Left ventricle myocardium inferior (tissue), 1 donor: ENCODE measurements at places on chromosomes 5 and 9. TPM values are rescaled to one million over a fixed set of nuclear protein-coding genes. Genes with fewer than 3 reads are reported as not detected.

DNA sequence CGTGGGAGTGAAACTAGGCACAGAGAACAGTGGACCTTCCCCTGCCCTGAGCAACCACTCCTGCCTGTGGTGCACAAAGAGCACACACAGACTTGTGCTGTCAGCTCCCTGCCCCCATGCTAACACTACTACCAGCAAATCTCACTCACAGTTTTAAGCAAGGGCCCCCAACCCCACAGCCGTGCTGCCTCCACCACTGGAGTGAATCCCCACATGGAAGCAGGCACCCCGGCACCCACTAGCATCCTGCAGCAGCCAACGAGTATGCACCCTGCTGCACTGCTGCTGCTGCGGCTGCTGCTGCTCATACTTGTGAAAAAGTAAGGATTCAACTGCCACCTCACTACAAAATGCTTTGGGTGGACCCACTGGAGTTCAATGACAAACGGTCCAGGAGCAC, 435.5 kb downstream of the SLCO4C1 start:
- no peak for DNase-seq
- H3K27ac ChIP-seq = no peak overlapping the region
- H3K27me3 ChIP-seq = no peaks in the 10 kb centered on the region
- H3K4me3 ChIP-seq = no peak overlapping the region

GRCh38 chr9:126420643-126421564, 94.3 kb downstream of the MVB12B start:
- no peak for DNase-seq
- peaks cover 17% of the 10 kb centered on the region for H3K36me3 ChIP-seq
- H3K4me3 ChIP-seq = no peak overlapping the region
- no peak overlapping the region for H3K27ac ChIP-seq

GRCh38 chr9:77605449-77606220, 42.5 kb downstream of the GNA14 start:
- H3K27me3 ChIP-seq = no peaks in the 10 kb centered on the region
- H3K36me3 ChIP-seq = no peaks in the 10 kb centered on the region
- no peak overlapping the region for H3K4me3 ChIP-seq
- DNase-seq = no peak
- peak overlapping the region; percentile 70 for H3K27ac ChIP-seq

GRCh38 chr9:4588721-4589120, 73.4 kb upstream of the PLPP6 start:
- no peak overlapping the region for H3K4me3 ChIP-seq
- no peaks in the 10 kb centered on the region for H3K27me3 ChIP-seq
- no peak overlapping the region for H3K27ac ChIP-seq
- H3K36me3 ChIP-seq = peaks cover 15% of the 10 kb centered on the region
- DNase-seq = no peak

DNA sequence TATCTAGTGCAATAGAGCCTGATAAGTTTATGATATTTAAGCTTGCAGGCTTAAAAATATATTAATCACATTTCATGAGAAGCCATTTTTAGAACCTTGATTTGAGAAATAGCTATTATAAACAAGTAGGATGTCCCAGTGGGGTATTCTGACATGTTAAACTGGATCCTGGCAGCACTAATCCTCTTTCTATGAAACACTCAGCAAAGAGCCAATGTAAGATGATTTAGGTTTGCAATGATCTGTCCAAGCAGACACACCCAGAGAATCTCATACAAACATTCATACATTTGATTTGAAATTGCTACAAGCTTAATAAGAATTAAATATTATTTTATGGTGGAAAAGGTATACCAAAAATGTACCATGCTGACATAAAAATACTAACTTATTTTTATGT, 86.5 kb downstream of the ERP44 start:
- DNase-seq = no peak
- no peak overlapping the region for H3K27ac ChIP-seq
- no peaks in the 10 kb centered on the region for H3K27me3 ChIP-seq
- H3K4me1 ChIP-seq = no peaks in the 10 kb centered on the region
- no peak overlapping the region for H3K4me3 ChIP-seq
- H3K36me3 ChIP-seq = peaks cover 63% of the 10 kb centered on the region

GRCh38 chr9:68683433-68683832, 21.6 kb upstream of the PIP5K1B start:
- no peaks in the 10 kb centered on the region for H3K36me3 ChIP-seq
- H3K27ac ChIP-seq = no peak overlapping the region
- H3K27me3 ChIP-seq = no peaks in the 10 kb centered on the region
- no peak overlapping the region for H3K4me3 ChIP-seq

DNA sequence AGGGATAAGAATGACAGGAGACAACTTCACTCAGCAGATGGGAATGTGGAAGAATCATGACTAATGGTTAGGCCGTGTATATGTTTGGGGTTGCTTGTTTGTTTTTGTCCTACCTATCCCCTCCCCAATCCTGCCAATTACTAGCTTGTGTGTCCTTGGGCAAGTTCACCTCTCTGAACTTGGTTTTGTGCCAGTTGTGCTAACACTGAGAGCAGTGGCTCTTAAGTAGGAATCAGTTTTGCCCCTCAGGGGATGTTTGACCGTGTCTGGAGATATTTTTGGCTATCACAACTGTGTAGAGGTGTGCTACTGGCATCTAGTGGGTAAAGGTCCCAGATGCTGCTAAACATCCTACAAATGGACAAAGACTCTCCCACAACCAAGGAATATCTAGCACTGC, 287.0 kb downstream of the DMRT2 start:
- H3K27ac ChIP-seq = no peak overlapping the region
- no peaks in the 10 kb centered on the region for H3K36me3 ChIP-seq
- no peaks in the 10 kb centered on the region for H3K27me3 ChIP-seq

- no peaks in the 10 kb centered on the region for H3K4me1 ChIP-seq
- no peaks in the 10 kb centered on the region for H3K36me3 ChIP-seq
- H3K4me3 ChIP-seq = no peak overlapping the region
- no peak overlapping the region for H3K27ac ChIP-seq
Measured at GRCh38 chr5:51172903-51173626, 210.2 kb upstream of the ISL1 start.

DNA sequence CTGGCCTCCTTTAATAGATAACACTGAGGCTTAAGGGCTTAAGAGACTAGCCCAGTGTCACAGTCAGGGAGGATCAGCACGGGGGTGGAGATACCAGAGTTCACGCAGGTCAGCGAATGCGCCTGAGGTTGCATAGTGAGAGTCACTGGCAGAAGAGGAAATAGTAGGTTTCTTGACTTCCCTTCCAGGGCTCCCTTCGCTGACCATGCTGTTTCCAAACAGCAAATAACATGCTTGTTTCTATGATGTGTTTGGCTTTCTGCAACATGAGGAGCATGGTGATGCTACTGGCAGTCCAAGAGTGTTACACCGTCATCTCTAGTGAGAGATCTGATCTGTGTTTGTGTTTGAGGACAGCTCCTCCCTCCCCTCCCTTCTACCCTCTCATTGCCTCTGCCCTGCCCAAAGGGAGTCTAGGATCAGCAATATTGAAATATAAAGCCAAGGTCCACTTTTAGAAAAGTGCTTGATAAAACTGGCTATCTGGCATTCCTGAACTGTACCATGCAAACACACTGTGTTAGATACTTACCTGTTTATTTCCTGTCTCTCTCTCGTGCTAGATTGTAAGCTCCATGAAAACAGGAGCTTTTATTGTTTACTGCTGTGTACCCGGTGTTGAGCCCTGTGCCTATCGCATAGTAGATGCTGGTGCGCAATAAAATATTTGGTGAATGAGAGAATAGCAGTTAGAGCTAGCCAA, 12.3 kb downstream of the TLE4 start:
- no peaks in the 10 kb centered on the region for H3K27me3 ChIP-seq
- H3K27ac ChIP-seq = peak overlapping the region; percentile 14
- DNase-seq = peak; percentile 36
- H3K36me3 ChIP-seq = no peaks in the 10 kb centered on the region
- peak overlapping the region; percentile 31 for H3K4me3 ChIP-seq

Gene SLC12A7
- total RNA-seq = 140 TPM

Gene LECT2
- not detected for total RNA-seq

Gene C5orf58
- total RNA-seq = 1.0 TPM
